Activated T-cell treated with anti-CD3 and anti-CD28 coated beads for 4 hours (primary cell): ENCODE measurements at places on chromosomes 5 and 9.

DNA sequence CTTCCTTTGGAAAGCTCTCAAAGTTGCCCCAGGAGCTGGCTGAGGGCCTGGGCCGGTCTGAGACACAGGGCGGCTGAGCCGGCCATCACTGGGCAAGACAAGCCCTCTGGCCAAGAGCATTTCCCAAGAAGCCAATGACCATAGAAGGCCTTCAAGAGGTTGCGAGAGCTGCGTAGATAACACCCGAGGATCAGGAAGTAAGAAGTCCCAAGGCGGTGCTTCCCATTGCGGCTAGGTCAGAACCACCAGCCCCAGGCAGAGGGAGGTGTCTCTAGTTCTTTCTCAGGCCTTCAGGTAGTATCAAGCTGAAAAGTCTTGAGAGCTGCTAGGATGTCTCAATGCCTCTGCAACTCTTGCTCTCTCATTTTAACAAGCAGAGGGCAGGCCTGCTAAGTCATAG lies 54.0 kb upstream of the C5orf58 start:
- DNase-seq = no peak

DNA sequence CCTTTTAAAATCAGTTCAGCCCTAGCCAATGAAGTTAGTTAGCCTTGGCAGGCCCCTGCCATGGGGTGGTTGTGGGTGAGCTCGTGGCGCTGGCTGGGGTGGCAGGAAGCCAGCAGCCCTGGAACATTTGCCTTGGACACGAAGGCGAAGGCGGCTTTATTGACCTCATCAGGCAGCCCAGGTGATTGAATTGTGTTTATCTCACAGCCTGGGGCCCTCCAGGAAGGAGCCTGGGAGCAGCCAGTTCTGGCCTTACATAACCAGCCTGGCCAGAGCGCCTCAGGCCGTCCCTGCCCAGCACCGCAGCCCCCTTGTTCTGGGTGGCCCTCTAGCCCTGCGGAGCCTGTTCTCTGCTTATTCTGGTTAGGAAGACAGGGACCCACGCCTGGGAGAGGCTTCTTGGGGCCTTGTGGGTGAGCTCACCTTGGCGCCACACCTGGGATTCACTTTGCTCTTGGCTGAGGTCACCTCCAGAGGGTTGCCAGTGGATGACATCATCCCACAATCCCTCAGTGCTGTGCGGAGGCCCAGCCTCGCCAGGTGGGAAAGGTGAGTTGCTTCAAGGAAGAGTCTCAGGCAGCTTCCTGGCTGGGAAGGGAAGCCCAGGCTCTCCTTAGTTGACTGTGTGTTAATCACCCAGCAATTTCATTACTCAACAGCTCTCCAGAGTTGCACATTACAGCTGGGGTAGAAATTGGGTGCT lies 54.4 kb upstream of the RPL26L1 start:
- no peak for DNase-seq

DNA sequence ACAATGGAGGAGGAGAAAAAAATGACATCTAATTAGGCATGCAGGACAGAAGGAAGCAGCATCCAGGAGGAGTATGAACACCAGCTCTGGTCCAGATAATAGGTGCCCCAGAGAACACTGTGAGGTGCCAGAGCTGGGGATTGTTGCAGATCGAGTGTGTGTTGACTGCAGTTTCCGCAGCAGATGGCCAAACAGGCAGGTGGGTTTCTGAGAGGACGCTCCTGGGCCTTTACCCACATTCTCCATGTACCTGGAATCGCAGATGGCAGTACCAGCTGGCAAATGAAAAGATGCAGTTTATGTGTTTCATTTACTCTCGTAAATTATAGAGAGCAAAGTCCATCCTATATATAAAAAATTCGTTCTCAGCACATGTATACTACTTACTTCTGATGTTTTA lies 182.2 kb upstream of the ISL1 start:
- no peak for DNase-seq

GRCh38 chr5:32955814-32956213 lies 244.7 kb downstream of the NPR3 start:
- no peak for DNase-seq

GRCh38 chr5:93587597-93588351 lies 4.8 kb downstream of the NR2F1 start:
- DNase-seq = no peak

DNA sequence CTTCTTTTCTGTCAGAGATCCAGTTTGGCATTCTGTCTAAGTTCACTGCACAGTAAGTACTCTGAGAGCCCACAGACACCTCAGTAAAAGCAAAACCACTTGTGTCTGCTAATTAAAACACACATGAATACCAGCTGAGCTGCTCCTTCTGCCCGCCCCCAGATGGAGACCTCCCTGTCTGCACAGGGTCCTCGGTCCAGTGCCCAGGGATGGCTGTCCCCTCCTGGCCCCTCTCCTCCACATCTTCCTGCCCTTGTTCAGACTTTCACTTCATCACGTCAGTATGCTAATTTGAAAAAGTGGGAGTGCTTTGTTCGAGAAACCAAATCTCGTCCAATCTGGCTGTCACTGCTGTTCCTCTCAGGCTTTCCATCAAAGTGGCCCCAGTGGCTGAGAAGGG lies 43.5 kb downstream of the LIX1 start:
- no peak for DNase-seq

DNA sequence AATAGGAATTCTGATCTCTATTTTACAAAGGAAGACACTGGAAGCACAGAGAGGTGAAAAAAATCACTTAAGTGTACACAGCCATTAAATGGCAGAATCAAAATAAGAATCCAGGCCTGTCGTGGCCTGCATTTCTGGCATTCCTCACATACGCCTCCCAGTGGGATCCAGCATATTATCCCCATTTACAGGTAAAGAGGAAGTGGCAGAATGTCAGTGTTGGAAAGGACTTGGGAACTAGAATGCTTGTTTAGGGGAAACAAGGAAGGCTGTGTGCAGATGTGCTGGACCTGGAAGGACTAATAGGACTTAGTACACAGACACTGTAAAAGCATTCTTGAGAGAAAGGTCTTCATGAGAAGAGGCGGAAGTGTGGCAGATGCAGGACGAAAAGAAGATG lies 241.8 kb downstream of the TRIM32 start:
- DNase-seq = no peak

- DNase-seq = no peak
These were observed 7.7 kb upstream of the ADRA1B start for GRCh38 chr5:159908591-159908940.

DNA sequence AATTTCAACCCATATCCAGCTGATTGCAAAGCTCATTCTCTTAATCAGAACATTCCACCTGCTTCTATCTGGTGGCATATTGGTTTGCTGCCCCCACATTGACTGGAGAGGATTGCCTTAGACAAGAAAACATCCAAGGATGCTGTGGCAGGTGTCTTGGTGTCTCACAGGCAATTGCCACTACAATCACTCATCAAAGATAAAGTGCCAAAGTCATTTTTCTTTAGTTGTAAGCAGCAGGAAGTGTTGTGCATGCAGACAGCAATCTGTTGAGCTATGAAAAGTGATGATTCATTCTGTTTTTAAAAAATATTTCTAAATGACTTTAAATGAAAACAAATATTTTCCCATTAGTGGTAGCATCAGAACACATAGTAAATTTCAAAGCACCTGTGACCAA lies 53.9 kb downstream of the CDH6 start:
- no peak for DNase-seq

DNA sequence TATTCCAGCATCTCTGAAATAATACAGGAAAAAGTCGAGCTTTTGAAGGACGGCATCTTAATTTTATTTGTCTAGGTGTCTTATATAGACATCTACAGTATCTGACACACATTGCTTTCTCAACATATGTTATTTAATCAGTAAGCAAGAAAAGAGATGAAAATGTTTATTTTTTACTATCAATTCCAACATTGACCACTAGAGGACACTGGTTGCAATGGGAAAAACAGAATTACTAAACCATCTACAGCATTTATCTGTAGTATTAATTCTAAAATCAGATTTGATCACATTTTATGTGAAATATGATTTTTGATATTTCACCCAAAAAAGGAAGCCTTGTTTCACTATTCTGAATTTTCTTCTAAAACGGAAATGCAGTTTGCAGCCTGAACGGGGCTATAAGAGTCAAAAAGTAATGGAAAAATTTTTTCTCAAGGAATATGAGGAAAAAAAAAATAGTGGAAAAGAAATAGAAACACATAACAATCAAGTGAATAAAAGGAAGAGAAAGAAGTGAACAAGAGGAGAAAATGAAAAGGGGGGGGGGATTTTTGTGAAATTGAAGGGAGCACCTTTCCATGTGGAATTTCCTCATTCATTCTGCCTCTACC lies 98.6 kb downstream of the OSTF1 start:
- no peak for DNase-seq

DNA sequence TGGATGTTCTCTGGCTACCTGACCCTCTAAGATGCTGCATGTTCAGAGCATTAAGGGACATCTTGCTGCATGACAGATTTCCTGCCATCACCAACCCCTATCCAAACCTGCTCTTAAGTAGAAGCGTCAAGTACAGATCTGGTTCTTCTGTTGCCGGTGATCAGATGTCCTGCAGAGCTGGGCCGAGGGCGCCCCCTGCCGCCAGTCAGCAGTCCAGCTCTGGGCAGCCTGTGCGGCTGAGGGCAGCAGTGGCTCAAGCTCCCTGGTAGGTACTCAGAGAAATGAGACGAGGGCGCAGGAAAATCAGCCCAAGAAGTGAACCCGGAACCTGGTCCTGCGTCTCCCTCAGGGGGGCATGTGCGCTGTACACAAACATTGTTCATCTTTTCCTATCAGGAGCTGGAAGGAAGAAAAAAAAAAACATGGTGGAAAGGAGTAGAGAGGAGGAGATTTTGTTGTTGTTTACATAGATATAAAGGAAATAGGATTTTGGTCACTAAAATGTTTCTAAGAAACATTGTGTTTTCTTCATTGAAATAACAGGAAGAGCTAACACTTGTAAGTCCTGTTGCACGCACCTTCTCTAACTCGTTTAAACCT lies 95.8 kb downstream of the CFAP90 start:
- DNase-seq = no peak

DNA sequence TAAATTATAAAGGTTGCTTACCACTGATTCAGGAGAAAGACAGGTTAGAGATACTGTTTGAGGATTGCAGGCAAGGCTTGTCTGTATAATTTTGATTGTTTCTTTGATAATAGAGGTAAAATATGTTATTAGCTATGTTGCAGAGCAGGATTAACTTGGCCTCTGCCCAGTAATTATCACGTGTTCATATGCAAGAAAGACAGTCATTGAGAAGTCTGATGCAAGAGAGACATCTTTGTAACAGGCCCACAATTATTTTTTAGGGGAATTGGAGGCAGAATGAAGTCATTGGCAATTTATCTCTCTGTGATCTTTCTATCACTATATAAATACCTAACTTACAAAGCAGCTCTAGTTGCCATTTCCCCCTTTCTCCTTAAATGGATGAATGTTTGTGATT lies 46.0 kb downstream of the SLC44A1 start:
- no peak for DNase-seq

- no peak for DNase-seq
These were observed 164.4 kb downstream of the TLR4 start for GRCh38 chr9:117868594-117868993.

- no peak for DNase-seq
These were observed 125.5 kb downstream of the EPB41L4A start for GRCh38 chr5:112293587-112293986.

DNA sequence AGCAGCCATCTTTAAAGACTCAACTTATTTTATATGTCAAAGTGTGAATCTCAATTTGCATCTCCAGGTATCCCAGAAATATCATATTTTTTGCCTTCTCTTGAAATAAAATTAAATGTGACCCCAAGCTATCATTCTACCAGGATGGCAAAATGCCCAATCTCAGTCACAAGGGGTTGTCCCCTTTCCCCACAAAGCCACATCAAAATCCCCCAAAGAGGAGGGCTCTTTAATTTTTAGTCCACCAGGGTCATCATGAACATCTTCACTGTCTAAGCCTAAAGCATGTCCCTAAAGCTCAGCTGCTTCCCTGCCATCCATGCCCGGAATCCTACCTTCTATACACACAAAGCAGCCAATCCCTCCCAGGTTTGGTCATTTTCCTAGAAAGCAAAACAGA lies 670.5 kb upstream of the KLF4 start:
- no peak for DNase-seq

DNA sequence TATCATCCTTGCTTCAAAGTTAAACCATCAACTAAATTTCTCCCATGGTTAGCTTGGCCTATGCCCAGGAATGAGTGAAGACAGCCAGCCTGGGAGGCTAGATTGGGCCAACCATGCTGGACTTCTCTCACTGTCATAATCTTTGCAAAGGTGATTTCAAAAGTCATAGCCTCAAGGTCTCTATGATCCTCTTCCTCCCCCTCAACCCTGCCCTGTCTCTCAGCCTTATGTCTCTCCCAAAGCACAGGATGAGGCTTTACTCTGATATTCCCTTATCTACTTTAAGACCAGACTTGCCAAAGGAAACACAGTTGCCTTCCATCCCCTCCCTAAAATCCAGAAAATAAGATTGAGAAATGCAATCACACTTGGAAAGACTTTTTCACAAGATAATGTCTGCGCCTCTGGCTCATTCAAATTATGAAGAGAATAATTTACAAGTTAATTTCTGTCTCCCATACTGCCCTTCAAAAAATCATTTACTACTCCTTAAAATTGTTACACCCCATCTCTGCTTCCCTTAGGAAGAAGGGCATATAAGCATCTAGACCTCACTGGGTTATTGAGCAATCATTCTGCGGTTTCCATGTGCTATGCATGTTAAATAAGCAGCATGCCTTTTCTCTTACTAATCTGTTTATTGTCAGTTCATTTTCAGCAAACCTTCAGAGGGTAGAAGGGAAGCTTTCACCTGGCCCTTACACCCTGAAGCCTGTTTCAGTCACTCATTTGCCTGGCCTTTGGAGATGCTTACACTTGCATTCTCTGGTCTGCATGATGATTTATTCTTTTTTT lies 113.8 kb upstream of the ANKRD55 start:
- no peak for DNase-seq

- DNase-seq = no peak
These were observed 41.8 kb downstream of the GRAMD2B start for GRCh38 chr5:126464959-126465358.

- DNase-seq = no peak
These were observed 32.8 kb upstream of the PIP5K1B start for GRCh38 chr9:68672215-68672614.

DNA sequence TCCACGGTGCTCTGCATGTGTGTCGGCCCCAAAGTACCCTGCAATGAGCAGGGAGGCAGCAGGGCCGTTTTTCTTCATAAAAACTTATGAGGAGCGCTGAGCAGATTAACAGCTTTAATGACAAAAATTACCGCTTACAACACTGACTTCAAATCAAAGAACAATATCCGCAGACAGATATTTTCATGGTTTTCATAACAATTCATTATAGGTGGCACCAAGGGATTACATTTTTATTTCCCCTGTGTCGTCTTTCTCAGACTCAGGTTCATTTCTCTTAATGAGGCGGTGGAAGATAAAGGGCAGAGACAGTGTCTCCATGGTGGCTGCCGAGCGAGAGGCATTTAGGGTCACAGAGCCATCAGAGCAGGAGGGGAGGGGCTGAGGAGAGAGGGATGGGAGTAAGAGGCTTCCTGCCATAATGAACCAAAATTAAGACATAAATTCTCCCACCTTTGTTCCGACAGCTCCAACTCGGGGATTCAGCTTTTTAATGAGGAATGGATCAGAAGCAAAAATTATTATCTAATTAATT lies 240.7 kb upstream of the CLINT1 start:
- no peak for DNase-seq

- no peak for DNase-seq
These were observed 4.2 kb upstream of the NR5A1 start for GRCh38 chr9:124511426-124511840.
